B cell (primary cell): ENCODE measurements at places on chromosomes 7 and 10. TPM values are rescaled to one million over a fixed set of nuclear protein-coding genes. Genes with fewer than 3 reads are reported as not detected.

GOLGA7B gene
- 0.01 and 0.19 TPM in 2 replicates for polyA plus RNA-seq

STEAP4 gene
- polyA plus RNA-seq, result 0.03 and 0.04 TPM in 2 replicates

DNA sequence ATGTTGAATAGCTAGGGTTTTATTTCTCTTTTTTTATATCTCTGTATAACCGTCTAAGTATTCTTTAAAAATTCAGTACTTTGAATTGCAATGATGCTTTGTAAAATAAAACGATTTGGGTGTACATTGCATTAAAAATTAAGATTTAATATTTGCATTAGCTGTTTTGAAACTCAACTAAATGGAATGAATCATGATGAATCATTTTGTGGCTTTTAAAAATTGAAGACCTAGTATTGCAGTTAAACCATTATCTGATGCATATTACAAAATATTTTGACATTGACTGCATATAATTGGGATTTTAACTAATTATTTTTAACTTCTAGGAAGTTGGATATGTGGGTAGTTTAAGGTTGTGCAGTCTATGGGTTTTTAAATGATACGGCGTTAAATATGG lies 314.0 kb downstream of the CDK14 start:
- no peak overlapping the region for H3K4me3 ChIP-seq
- peaks cover 13% of the 10 kb centered on the region for H3K36me3 ChIP-seq
- H3K27ac ChIP-seq, result no peak overlapping the region
- H3K27me3 ChIP-seq, result no peaks in the 10 kb centered on the region
- DNase-seq, result no peak
- H3K4me1 ChIP-seq, result no peaks in the 10 kb centered on the region

DNA sequence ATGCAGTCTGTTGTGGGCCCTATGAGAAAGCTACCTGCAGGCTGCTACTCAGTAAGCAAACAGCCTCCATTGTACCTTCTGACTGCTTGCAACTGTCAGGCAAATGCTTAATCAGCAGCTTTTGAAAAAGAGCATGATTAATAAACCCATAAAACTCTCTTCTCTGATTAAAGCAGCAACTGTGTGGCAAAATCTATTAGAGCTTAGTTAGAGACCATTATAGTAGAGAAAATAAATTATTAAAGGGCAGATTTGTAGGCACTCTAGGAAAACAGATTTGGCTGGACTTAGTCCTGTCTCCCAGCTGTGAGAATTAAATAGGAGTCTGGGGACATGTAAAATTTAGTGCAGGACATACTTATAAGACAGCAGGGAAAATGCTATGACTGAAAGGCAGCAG lies 132.5 kb upstream of the WNT16 start:
- DNase-seq, result no peak
- peaks cover 19% of the 10 kb centered on the region for H3K4me1 ChIP-seq
- no peaks in the 10 kb centered on the region for H3K27me3 ChIP-seq
- no peak overlapping the region for H3K27ac ChIP-seq
- no peaks in the 10 kb centered on the region for H3K36me3 ChIP-seq
- H3K4me3 ChIP-seq, result no peak overlapping the region

DNA sequence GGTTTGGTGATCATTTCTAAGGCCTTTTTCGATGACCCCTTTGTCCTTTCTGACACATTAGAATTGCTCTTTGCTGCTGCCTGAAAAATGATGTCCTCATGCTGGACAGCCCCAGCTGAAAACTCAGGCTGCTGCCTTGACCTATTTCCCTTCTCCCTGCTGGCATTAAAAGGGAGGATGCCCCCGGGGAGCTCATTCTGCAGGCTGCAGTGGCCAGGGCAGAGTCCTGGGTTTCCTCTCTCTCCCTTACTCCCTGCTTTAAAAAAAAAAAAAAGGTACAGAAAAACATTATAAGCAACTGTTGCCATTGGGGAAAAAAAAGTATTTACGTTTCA lies 35.4 kb downstream of the LRRC4 start:
- H3K4me1 ChIP-seq, result peaks cover 5% of the 10 kb centered on the region
- no peak overlapping the region for H3K27ac ChIP-seq
- H3K36me3 ChIP-seq, result peaks cover 38% of the 10 kb centered on the region
- no peak for DNase-seq
- H3K27me3 ChIP-seq, result no peaks in the 10 kb centered on the region

GRCh38 chr10:64416011-64416410 lies 894.8 kb downstream of the REEP3 start:
- no peaks in the 10 kb centered on the region for H3K4me1 ChIP-seq
- no peak for DNase-seq
- H3K36me3 ChIP-seq, result no peaks in the 10 kb centered on the region
- H3K27ac ChIP-seq, result no peak overlapping the region
- H3K27me3 ChIP-seq, result no peaks in the 10 kb centered on the region
- no peak overlapping the region for H3K4me3 ChIP-seq

- no peak for DNase-seq
- H3K36me3 ChIP-seq, result no peaks in the 10 kb centered on the region
- H3K27ac ChIP-seq, result no peak overlapping the region
- H3K4me3 ChIP-seq, result no peak overlapping the region
- no peaks in the 10 kb centered on the region for H3K27me3 ChIP-seq
- H3K4me1 ChIP-seq, result no peaks in the 10 kb centered on the region
Measured at GRCh38 chr7:51340936-51341335, 24.3 kb upstream of the COBL start.

GRCh38 chr10:33794460-33794859 lies 460.0 kb upstream of the NRP1 start:
- H3K36me3 ChIP-seq, result no peaks in the 10 kb centered on the region
- no peaks in the 10 kb centered on the region for H3K4me1 ChIP-seq
- no peak for DNase-seq
- H3K4me3 ChIP-seq, result no peak overlapping the region
- no peaks in the 10 kb centered on the region for H3K27me3 ChIP-seq
- no peak overlapping the region for H3K27ac ChIP-seq
